ENCODE measurements at places on chromosomes 1 and 21.

- DNase-seq: peak; percentile 97
Measured at GRCh38 chr21:35932232-35932911, 128.0 kb downstream of the SETD4 start.

DNA sequence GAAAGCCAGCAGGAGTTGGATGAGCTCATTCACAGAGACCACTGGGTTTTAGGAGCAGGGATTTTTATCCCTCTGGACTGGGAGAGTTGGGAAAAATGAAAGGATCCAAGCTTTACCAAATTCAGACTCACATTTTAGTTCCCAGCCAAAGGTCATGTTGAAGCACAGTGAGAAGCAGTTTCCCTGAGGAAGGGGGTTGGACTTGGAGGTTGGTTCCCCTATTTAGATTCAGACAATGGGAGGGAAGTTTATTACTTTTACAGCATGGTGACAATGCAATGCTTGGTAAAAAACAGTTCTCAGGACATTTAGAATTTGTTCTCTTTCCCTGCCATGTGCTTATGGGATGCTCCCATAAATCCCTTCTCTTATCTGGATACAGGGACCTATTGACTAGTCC lies 57.3 kb upstream of the ZNF648 start:
- DNase-seq: no peak

DNA sequence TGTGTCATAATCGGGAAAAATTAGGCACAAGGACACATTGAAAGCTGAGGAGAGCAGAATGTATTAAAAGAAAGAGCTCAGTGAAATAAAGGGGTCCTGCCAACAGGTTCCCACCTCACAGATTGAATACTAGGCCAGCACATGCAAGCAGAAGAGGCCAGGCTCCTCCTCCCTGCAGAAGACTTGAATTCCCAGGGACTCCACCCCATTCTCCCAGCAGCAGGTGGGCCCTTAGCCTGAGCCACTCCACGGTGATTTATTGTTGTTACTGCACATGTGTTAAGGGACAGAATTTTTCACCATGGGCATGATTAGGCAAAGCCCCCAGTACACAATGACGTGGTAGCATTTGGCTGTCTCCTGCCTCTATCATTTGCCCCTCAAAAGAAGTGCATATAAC lies 1844.7 kb downstream of the NCAM2 start:
- DNase-seq: no peak

DNA sequence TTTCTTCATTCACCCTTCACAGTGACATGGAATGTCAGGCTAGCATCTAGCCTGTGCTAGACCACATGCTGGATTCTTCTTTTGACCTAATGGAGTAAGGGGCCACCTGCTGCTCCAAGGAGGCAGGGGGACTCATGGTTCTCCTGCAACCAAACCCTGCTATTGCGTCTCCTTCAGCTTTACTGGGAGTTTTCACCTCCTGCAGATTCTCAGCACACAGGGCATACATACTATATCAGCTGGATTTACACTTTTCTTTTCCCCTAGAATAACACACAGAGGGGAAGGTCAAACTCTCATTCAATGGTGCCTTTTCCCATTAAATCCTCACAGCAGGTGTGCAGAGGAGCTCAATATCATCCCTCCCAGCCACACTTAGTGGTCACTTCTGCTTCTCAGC lies 16.6 kb upstream of the AK5 start:
- no peak for DNase-seq

DNA sequence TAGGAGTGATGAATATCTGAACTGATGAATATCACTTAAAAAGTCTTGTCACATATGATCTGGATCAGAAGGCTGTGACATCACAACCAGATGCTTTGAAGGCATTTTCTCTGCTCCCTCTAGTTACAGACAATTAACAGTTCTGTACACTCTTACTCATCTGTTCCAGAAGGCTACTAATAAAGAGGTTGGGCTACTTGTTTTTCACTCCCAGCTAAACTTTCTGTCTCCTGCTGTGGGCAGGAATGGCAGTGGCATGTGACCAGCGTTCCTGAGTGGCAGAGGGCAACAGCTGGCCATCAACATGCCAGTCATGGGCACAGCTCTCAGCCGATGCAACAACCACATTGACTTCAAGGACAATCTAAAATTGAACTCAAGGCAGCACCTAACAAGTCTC lies 66.7 kb downstream of the SLC45A1 start:
- peak; percentile 60 for DNase-seq

- DNase-seq: no peak
Measured at GRCh38 chr21:37159053-37159776, 86.2 kb downstream of the TTC3 start.

DNA sequence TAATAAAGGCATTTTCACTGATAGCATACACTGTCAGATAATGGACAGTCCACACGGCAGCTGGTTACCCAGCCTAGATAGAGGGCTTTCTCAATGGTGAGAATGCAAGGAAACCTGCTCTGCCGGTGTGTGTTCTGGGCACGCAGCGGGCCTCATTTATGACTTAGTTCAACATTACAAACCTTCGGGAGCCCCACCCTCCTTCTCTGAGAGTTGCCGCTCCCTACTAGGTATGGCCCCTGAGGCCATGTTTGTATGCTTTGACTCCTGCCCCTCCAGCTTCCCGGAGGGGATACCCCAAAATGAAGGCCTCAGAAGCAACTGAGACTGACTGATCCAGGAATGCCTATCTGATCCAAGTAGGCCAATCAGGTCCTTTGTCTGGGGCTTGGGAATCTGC lies 17.2 kb upstream of the FABP3 start:
- DNase-seq: no peak

DNA sequence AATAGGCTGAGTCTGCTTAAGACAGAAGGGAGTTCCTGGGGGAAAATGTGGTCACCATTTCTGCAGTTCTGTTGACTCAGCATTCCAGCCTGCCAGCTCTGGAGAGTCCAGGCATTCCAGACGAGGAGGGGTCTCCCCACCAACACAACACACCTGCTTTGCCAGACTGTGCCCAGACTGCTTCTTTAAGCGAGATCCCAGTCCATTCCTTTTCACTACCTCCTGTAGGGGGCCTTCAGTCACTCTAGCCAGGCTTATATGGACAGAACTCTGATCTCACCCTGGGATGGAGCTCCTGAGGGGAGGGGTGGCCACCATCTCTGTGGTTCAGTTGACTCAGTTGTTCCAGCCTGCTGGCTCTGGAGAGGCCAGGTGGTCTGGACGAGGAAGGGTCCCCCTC lies 48.5 kb downstream of the UBE2U start:
- DNase-seq: no peak

GRCh38 chr1:111705841-111706240 lies 33.4 kb downstream of the INKA2 start:
- DNase-seq: no peak

GRCh38 chr1:167011560-167012191 lies 22.6 kb downstream of the MAEL start:
- DNase-seq: no peak

DNA sequence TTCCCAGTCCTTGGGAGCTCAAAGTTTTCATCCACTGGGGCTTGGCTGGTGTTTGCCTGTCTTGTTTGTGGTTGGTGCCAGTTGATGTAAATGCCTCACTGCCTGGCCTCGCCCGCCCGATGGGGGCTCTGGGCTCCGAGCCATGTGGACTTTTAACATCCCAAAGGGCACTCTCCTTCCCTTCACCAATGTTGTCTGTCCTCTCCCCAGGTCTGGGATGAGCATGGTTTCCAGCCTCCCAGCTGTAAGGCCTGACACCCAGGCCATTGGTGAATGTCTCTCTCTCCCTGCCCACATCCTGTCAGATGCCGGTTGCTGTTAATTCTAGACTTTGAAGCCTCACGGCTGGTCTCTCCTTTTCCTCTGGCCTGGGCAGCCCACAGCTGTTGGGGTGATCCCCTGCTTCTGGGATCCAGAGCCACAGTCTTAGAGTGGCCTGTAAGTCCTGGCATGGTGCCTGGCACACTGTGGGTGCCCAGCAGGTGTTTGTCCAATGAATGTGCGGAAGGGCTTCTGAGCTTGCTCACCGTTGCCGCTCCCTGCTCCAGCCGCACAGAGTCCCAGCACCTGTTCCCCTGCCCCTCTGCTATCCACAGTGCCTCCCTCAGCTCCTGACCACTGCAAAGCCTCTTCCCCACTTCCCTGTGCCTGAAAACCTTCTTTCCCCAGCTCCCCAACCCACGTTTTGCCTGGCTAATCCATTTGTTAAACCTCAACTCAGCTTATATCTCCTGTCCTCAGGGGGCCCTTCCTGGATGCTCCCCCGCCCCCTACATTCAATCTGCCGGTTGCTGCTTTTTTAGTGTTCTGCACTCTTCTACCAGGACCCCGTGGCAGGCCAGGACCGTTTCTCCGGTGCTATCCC lies 3.3 kb upstream of the C1orf174 start:
- no peak for DNase-seq

- DNase-seq: no peak
Measured at GRCh38 chr1:30998887-30999286, 66.6 kb downstream of the PUM1 start.

DNA sequence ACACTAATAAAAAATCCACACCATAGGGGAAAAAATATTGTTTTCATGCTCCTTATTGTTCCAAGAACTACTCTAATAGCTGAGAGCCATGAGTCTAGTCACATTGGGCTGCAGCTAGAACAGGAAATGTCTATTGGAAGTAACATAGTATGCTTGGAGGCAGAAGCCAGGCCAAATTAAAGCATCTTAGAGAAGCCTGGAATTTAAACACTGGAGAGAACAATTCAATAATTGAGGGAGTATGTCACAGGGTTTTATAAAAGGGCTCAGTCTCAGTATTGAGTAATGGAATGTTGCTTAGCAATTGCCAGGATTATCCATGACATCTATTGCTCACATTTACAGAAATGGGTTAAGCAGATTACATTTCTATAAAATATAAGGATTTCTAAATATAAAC lies 471.3 kb downstream of the LMO4 start:
- DNase-seq: no peak

- no peak for DNase-seq
Measured at GRCh38 chr1:81330111-81330510, 470.6 kb upstream of the ADGRL2 start.

DNA sequence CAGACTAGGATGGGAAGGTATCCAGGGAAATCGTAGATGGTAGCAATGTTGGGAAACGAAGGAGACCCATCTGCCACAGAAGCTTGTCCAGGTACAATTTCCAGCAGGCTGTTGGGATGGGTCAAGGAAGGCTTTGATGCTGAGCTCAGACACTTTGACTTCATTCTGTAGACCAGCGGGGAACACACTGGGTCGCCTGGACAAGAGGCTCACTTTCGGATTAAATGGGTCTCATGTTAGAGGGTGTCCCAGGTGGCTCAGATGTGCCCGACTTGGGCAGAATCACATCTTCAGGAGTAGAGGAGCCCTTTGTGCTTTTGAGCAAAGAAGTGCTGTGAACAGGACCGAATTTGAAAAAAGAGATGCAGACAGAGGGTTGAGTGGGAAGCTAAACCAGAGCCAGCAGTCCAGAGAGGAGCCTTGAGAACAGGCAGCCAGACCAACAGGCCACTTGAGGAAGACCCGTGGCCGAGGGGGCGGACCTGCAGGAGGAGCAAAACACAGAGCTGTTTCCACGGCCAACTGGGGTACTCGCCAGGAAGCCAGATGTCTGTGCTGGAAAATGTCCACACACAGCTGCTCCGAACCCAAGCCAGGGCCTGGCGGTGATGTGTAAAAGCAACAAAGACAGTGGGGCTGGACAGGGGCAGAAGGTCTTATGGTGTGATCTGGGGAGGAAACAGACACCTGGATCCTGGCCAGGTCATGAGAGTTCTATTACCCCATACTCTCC lies 146.9 kb downstream of the AJAP1 start:
- DNase-seq: no peak

DNA sequence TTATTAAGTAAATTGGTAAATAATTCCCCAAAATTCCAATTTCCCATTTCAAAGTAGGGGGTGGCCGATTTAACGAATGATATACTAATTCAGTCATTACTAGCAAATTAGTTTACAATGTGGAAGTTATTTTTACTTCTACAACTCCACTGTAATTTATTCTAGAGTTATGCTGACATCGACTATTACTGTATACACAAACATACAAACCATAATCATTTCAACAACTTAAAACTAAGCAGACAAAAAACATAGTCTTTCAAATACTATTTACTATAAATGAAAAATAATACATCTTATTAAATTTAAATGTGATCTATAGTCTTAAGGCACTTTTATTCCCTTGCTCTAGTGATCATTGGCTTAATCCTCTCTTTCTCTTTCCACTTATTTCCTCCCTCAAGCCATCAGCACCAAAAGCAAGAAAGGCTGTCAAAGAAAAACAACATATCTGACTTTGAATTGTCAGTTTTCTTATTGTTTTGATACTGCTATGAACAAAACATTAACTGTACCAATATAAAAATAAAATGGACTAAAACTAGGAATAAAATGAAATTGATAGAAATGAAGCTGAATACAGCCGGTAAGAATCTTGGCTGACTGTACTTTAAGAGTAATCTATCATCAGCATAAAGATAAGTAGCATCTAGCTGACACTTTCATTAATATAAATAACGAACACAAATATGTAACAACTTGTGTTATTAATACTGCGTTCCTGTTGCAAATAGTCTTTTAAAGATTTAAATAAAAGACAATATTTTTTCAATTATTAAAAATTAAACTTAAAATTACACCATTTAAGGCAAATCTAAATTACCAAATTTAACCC lies 4.1 kb downstream of the CDC42BPA start:
- DNase-seq: no peak

GRCh38 chr21:33268393-33268736 lies 2.2 kb downstream of the IL10RB start:
- no peak for DNase-seq

DNA sequence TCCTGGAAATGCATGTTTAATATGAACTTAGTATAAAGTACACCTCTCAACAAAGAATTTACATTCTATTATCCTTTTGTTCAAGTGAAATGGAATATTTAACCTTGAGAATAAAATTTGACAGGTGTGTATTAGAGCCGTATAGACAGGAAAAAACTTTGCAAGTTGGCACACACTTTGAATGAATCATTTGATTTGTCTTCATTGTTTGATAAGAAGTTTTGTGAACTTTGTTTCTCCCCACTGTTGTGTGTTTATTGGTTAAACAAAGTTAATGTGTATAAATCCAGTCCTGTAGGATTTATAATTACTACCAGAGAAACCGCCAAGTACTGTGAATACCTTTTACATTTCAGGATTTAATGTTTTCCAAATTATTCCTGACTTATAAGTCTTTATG lies 2.0 kb downstream of the SYDE2 start:
- no peak for DNase-seq

DNA sequence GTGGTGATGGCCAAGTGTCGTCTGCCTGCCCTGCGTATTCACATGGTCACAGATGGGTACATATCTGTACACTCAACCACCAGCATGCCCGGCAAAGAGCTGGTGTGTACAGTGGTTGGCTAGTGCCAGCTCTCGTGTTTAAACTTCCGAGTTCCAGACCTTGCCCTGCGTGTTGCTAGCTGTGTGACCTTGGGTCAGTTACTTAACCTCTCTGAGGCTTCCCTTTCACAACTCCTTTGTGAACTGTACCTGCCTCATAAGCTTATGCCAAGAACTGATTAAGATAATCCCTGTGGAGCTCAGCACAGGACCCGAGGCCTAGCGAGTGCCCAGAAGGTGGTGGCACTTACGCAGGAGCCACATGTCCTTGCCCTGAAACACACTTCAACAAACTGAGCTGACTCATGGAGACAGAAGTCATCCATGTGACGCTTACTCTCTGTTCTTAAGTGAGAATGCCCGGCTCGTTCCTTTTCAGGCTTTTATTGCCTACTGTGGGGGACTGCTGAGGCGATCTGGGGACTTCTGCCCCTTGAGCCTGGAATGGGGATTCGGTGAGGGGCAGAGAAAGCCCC lies 55.4 kb downstream of the ALPL start:
- DNase-seq: no peak

GRCh38 chr1:202210385-202210784 lies 16.8 kb downstream of the LGR6 start:
- DNase-seq: peak; percentile 56

All from foreskin fibroblast (primary cell).